ENCODE measurements at places on chromosomes 2 and 18.
A peak's percentile ranks its signal among the peaks of the same experiment; 100 is the strongest.

DNA sequence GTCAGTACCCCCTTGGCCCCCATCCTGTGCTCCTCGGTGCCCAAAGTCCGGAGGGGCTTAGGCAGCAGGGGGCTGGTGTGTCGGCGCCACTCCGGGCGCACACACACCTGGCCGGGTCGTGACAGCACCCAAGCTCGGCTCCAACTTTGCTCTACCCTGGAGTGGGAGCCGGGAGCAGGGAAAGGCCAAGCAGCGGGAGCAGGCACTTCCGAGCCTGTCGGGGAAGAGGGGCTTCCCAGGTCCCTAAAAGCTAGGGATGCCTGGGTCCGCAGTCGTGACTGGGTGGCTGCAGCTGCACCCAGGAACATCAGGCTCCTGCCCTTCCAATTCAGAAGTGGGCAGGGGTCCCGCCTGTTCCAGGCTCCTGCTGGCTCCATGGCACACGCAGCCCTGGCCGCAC is 48.4 kb downstream of the PAPOLG start:
- no peak for DNase-seq

- peak; percentile 84 for DNase-seq
Measured at GRCh38 chr2:37635504-37636380, 35.7 kb downstream of the CDC42EP3 start.

GRCh38 chr2:157442636-157443035 is 1.3 kb downstream of the CYTIP start:
- no peak for DNase-seq

DNA sequence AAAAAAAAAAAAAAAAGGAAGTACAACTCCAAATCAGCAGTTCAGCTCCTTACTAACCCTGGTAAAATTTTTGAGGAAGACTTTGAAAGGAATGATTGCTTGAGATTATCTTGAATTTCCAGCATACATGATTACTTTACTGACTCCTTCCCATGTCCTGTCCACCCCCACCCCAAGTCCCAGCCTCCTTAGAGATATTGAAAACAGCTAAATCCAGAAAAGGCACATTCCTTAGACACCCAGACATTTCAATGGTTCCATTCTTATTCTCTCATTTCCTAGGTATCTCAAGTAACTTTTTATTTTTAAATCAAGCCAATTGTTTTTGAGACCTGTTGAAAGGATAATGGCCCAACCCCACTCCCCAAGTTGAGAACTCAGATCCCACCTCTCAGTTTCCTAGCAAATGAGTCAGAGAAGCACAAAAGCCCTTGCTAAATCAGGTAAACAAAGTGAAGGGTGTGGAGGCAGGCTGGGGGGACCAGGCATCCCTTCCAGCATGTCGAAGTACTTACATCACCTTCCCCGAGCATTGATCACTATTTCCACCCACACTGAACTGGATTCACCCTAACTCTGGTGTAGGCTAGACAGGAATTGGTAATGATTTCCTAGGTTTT is 95.4 kb upstream of the FZD7 start:
- DNase-seq: no peak

- no peak for DNase-seq
Measured at GRCh38 chr18:27824841-27825681, 351.9 kb downstream of the CDH2 start.

GRCh38 chr2:154158101-154158500 is 286.4 kb downstream of the GALNT13 start:
- no peak for DNase-seq

DNA sequence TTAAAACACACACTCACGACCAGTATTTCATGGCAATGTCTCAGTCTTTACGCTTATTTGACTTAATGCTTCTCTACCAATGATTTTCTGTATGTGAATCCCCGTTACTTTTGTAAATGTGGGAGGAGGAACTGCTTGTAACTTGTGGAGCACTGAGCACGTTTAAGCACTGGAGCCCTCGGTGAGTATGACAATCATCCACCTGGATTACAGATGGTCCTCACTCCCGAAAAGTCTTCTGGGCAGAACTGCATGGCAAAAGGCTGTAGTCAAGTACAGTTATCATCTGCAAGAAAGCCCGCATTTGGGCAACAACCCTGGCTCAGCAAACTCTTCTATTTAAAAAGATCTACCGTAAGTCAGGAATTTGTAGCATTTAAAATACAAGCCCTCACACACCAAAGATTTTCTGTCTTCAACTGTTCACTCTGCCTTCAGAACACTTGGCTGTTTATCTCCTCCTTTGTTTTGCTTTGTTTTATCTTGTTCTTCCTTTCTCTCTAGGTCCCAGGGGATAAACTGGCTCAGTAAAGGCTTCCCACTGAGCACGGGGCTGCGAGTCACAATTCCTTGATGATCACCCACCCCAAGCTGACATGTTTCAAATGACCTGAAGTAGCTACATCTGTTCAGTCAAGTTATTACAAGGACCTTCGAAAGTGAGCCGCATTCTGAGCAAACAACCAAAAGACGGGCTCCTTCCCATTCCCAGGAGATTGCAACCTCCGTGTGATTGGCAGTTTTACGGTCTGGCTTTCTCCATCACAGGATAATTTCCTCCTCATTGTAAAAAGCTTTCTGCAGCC is 102.2 kb downstream of the DLGAP1 start:
- no peak for DNase-seq

- no peak for DNase-seq
Measured at GRCh38 chr2:176325732-176326131, 56.5 kb downstream of the MTX2 start.

DNA sequence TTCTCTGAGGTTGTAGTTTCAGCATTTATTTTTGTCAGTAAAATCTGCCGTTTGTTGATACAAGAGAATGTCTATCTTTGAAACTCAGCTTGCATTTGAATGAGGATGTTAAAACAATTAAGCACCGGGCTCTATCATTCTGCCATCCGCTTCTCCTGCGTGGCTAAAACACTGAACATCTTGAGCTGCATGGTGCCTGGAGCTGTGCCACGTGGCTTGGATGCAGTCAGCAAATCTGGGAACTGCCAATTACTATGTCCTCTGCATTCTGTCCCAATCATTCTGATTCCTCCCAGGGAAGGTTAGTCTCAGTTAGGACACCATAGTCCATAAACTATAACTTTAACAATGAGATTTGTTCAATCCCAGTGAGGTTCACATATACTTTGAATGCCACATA is 598.4 kb downstream of the FBXO15 start:
- DNase-seq: no peak

DNA sequence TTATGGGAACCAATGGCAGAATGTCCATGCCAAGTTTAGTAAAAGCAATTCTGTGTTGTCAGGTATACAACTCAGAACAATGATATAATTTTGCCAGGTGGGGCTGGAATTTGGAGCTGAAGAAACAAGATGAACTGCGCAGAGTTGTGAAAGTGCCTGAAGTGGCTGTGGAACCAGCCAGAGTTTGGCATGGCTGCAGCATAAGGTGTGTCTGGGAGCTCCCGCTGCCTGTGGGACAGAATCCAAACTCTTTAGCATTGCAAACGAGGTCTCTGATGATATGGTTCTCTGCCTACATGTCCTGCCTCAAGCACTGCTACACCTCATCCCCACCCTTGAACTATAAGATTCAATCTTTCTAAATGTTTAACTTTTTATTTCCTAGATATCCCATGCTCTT is 909.7 kb downstream of the EPHA4 start:
- no peak for DNase-seq

DNA sequence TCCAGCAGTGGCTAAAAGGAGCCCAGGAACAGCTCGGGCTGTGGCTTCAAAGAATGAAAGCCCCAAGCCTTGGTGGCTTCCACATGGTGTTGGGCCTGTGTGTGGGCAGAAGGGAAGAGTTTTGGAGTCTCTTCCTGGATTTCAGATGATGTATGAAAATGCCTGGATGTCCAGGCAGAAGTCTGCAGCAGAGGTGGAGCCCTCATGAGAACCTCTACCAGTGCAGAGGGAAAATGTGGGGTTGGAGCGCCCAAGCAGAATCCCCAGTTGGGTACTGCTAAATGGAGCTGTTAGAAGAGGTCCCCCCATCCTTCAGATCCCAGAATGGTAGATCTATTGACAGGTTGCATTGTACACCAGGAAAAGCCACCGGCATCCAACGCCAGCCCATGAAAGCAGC is 412.1 kb downstream of the TDRD15 start:
- no peak for DNase-seq

DNA sequence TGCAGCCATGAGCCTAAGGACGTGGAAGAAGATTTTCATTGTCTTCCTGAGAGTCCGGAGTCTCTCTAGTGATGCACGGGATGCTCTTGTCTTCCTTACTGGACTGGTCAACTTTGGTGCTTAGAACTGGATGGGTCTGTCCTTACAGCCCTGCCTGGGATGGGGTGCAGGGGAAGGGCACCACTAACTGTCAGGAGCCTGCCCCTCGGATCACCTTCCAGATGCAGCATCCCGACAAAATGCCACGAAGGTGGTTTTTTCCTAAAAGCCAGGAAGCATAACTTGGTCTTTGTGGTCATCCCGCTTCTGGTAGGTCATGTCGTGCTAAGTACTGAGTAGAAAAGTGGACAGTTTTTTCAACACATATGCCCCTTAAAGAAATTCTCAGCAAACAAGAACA is 207.4 kb upstream of the TWIST2 start:
- no peak for DNase-seq

GRCh38 chr2:9815844-9816279 is 27.4 kb upstream of the TAF1B start:
- no peak for DNase-seq

DNA sequence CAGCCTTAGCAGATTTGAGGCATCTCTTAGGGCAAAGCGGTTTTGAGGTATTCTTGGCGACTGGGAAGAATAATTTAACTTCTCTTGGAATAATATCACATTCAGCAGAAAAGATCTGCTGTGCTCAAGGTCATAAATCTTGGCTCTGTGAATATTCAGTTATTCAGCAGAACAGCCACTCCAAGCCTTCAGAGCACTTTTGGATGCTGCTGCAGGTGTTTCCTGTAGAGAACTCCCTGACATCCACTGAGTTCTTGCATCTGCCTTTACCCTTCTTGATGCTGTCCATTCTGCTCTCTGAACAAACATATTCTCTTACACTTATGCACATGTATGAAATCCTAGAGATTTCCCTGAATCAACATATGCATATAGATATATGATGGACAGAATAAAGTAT is 390.3 kb downstream of the NRXN1 start:
- DNase-seq: no peak

Measured in GDM1 (cell line).